Activated naive CD8-positive, alpha-beta T cell treated with anti-CD3 and anti-CD28 coated beads for 36 hours (primary cell): ENCODE measurements at places on chromosomes 2 and 18.

DNA sequence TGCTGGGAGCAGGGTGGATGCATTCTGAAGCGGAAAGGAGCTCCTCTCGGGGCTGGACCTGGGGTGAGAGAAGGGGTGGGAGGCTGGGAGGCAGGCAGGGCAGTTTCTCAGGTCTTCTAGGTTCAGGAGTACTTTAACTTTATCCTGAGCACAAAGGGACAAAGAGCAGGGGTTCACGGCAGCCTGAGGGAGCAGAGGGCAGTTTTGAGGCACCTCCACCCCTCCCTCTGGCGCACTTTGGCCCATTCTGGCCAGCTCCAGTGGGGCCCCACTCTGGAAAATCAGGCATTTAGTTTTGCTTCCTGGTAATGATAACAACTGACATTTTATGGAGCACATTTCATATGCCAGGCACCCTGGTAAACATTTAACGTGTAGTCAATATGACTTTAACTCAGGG is 14.3 kb downstream of the B3GNT7 start:
- DNase-seq: no peak

DNA sequence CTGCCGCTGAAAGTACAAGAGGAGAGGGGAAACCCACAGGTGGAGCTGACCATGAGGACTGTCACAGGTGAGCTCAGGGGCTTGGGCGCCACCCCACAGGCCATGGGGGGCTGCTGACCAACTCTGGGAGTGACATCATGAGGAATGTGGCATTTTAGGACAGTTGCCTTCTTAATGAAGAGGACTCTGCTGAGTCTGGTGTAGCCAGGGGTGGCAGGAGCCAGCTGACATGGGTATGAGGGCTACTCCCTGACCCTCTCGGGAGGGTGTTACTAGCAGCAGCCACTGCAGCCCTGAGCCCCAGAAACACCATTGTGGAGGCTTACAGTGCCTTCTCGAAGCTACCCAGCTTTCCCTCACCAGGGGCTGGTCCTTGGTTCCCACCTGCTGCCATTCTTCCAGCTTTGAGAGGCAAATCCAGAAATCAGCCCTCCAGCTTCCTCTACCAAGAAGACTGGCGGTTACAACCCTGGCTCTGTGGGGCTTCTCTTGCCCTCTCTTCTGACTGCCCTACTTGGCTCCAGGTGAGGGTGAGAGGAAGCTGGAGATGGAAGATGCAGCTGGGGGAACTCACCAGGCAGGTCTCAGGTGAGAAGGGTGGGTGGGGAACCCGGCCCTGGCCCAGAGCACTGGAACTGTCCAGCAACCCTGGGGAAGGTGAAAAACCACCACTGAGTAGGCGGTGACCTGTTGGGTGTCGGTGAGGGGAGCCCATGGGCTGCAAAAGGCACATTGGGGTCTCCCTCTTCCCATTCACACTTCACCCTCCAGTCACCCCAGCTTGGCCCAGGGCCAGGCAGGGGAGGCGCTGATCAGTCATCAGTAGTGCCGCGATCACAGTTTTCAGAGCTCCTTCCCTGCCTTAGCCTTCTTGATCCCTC is 98.5 kb downstream of the MCFD2 start:
- DNase-seq: no peak

DNA sequence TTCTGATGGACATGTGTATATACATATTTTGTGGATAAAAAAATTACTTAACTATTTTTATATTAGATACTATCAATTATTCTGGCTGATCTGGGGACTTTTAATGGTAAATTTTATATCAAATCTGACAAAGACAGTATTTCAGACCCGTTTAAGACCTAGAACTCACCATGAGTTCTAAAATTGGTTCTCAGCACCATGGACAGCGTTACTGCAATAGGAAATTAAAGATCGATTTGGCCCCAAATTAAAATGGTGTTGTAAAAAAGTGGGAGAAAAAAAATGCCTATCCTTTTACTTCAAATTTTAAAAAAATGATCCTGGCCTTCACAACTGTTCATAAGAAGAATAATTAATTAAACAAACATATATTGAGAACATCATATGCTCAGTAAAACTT is 919 bp upstream of the SCN2A start:
- DNase-seq: no peak

GRCh38 chr2:109355192-109355843 is 226.3 kb downstream of the SH3RF3 start:
- no peak for DNase-seq

GRCh38 chr2:226057914-226058313 is 658.4 kb downstream of the NYAP2 start:
- DNase-seq: no peak
